NCI-H1417 (cell line): ENCODE measurements at places on chromosomes 7 and 10.

- DNase-seq = no peak
These were observed 343.0 kb upstream of the PCDH15 start for GRCh38 chr10:55144001-55144400.

GRCh38 chr10:49270565-49270964, 28.4 kb upstream of the C10orf71 start:
- DNase-seq = no peak

DNA sequence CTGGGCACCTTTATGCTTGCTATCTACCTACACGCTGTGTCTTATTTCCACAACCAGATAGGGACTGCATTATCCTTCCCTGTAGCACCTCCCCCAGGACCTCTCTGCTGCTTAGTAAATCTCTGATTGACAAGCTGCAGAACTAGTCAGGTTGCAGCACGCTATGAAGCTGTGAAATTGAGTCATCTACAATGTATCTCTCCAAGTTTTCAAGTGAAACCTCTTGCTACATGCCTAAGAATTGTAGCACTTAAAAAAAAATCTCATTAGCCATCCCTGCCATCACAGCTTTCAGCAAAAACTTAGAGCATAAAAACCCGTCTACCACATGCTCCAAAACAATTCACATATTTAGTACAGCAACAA, 69.7 kb upstream of the FGFR2 start:
- DNase-seq = no peak

- DNase-seq = no peak
These were observed 257.2 kb downstream of the GRID1 start for GRCh38 chr10:86109421-86109820.

DNA sequence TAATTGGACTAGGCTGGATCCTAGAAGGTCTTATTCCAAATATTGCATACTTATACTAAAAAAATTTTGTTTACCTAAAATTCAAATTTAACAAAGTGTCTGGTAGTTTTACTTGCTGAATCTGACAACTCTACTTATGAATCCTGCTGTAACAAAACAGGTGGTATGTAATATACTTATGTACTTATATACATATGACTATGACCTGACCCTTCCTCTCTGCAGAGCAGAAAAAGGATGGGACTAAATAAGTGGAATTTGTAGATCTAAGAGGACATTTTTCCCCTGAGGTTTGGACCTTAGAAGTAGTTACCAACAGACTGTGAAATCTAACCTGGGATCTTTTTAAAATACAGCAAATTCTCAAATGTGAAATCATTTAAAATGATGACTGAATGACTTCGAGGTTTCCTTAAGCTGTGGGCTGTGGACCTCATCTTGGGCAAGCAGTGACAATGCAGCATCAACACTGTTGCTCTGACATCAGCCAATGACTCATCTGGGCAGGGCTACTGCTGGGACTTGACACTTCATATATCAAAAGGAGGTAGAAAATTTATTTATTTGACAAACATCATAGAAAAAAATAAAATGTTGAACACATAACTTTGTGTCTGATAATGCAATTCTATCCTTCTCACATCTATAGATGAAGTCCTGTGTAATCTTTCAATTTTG, 73.6 kb downstream of the RELN start:
- no peak for DNase-seq

GRCh38 chr10:28842321-28842720, 165.0 kb downstream of the BAMBI start:
- DNase-seq = no peak
